Psoas muscle (tissue), 8 donors: ENCODE measurements at places on chromosomes 2 and 18. TPM values are rescaled to one million over a fixed set of nuclear protein-coding genes. Genes with fewer than 3 reads are reported as not detected.

The CLASP1 gene
- 43.8 TPM for total RNA-seq

The VSNL1 gene
- total RNA-seq = 0.12 TPM

The C2orf78 gene
- not detected for total RNA-seq

The HSPE1 gene
- 120 TPM for total RNA-seq

The TANC1 gene
- 5.6 TPM for total RNA-seq

The MRO gene
- total RNA-seq = 0.11 TPM

The MALT1 gene
- total RNA-seq = 10.8 TPM

The RABL2A gene
- total RNA-seq = 5.3 TPM

The C2orf72 gene
- 0.12 TPM for total RNA-seq

The RNU2-63P gene
- total RNA-seq = not detected

The ANKRD30BL gene
- not detected for total RNA-seq

The CYP26B1 gene
- total RNA-seq = 1.3 TPM

The GRHL1 gene
- 1.2 TPM for total RNA-seq

The ANKRD30B gene
- not detected for total RNA-seq

The LYG1 gene
- total RNA-seq = 1.0 TPM

The SIX2 gene
- total RNA-seq = 16.6 TPM

The VAMP8 gene
- total RNA-seq = 12.6 TPM

The CHN1 gene
- total RNA-seq = 3.3 TPM

The KCNJ13 gene
- total RNA-seq = not detected

The SCN2A gene
- total RNA-seq = not detected

The DES gene
- 12,653 TPM for total RNA-seq

The ADRA2B gene
- 5.3 TPM for total RNA-seq

The UPP2 gene
- total RNA-seq = not detected

The CCDC74B gene
- not detected for total RNA-seq

The IL36B gene
- not detected for total RNA-seq

The DPP10 gene
- total RNA-seq = not detected

The ARL4C gene
- total RNA-seq = 1.1 TPM

The GALNT3 gene
- total RNA-seq = not detected

The WIPF1 gene
- total RNA-seq = 7.4 TPM

The FAM124B gene
- 2.1 TPM for total RNA-seq

The ASB18 gene
- total RNA-seq = 1.7 TPM

The CCDC148 gene
- not detected for total RNA-seq

The GPR39 gene
- not detected for total RNA-seq

The UGT1A4 gene
- total RNA-seq = not detected

The STK16 gene
- 16.7 TPM for total RNA-seq

The AQP12B gene
- total RNA-seq = not detected

The CWC22 gene
- 19.0 TPM for total RNA-seq

The C2orf68 gene
- total RNA-seq = 43.4 TPM

The ALPP gene
- not detected for total RNA-seq

The CNDP1 gene
- total RNA-seq = not detected

The SERPINB5 gene
- total RNA-seq = not detected

The SCG2 gene
- total RNA-seq = not detected

The GCG gene
- total RNA-seq = not detected

The C18orf54 gene
- total RNA-seq = 0.42 TPM

The SPDYA gene
- 0.24 TPM for total RNA-seq

The SELENOI gene
- 15.7 TPM for total RNA-seq

The RBBP8 gene
- total RNA-seq = 2.8 TPM

The C1QL2 gene
- total RNA-seq = not detected
